NCI-H1092 (cell line): ENCODE measurements at places on chromosomes 5 and 9.

DNA sequence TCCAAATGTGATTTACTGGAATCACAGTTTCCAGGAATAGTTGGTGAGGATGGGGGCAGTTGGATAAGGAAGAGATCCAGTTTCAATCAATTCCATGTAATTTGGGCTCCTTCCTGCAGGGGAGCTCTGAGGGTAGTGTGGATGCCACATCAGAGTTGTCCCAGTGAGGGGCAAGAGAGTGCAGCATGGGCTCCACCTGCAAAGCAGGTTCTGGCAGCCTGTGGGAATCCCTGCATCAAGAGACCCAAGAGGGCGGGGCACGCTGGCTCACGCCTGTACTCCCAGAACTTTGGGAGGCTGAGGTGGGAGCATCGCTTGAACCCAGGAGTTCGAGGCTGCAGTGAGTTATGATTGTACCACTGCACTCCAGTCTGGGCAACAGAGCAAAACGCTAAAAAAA, 188.5 kb downstream of the CACNA1B start:
- no peak for DNase-seq

DNA sequence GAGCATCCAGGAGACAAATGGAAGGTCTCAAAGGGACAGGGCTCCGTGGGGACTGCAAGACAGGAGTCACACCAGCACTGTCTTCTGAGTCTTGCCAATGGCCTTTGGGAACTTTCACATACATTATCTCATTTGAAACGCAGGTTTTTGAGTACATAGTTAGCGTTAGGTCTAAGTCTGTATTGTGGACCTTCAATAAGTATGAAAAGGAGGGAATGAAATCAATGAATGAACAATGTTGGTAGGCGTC, 442 bp upstream of the DCTN4 start:
- DNase-seq, result no peak

DNA sequence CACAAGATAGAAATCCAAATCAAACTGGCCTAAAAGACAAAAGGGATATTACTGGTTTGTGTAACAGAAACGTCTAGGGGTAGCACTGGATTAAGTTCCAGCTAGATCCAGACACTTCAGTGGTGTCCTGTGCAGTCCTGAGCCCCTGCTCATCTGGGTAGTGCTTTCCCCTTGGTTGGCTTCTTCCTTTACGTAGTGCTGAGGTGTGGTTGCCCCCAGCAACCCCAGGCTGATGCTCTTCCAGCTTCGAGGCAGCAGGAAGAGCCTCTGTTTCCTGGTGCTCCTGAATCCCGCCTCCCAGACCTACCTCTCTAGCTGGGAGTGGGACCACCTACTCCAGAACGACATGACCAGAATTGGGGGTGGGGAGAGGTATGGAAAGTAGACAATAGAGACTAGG, 166.1 kb upstream of the ADRA1B start:
- DNase-seq, result no peak

- no peak for DNase-seq
Measured at GRCh38 chr5:152824316-152824715, 419.2 kb upstream of the NMUR2 start.

- no peak for DNase-seq
Measured at GRCh38 chr5:8633696-8634095, 764.7 kb downstream of the MTRR start.

DNA sequence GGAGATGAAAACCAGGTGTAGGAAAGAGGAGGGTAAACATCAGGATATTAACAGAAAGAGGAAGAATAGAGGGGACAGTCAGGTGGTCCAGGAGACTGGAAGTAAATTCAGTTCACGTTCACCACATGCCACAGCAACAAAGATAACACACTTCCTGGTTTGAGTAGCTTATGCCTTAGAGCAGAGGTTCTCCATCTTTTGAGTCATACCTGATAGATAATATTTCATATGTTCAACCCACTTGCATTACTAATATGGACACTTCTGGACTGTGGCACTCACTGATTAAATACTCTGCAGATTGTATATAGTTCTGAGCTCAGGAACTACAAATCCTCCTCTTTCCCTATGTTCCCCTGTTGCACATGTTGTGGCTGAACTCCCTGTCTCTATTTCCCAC, 179.9 kb upstream of the NR3C1 start:
- no peak for DNase-seq
